ENCODE measurements at places on chromosomes 4 and X.

DNA sequence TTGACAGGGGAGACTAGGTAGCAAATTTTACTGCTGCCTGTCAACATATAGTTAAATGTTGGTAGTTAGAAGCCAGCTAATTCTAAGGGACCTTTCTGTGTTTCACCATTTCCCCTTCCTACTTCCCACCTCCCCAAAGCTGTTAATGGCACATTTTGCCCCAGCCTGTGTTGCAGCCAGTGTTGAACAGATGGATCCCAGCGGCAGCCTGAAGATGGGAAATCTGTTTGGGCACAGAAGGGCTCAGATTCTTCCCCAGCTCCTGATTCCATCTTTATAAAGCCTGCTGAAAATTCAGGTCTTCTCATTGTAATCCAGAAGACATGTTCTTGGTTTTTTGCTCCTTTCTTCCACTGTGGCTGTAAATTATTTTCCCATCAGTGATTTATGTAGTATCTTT is 89.0 kb downstream of the SPRY1 start:
- DNase-seq: no peak

DNA sequence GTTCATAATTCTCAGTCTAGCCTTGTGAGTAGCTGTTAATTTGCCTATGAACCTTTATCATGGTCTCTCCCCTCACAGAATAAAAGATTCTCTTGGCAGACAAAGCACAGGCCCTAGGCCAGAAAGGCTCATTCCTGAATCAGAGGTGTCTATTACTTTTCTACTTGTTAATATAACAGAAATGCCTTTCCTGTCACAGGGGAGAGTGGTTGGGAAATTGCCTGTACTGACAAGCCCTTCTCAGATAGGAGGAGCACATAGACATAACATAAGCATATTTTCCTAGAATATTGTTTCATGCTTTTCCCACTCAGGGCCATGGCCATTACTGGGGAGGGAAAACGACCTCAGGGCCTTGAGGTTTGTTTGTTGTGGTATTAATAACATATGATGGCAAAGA is 308.3 kb downstream of the BMPR1B start:
- DNase-seq: no peak

DNA sequence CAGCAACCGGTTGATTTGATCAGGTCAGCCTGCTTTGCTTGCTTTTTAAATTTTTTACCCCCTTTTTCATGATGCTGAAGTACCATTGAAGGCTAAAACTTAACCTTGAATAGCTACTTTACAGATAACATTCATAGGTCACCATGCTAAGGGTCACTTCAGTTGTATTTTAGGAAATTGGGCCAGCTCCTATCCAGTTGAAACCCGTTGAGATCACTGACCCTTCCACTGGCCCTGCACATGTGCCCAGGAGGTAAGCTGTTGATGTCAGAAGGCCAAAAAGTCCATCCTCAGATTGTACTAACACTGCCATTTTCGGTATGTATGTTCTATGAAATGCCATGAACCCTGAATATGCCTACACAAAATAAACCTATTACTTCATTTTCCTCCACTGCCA is 133.0 kb upstream of the FAT4 start:
- DNase-seq: no peak

DNA sequence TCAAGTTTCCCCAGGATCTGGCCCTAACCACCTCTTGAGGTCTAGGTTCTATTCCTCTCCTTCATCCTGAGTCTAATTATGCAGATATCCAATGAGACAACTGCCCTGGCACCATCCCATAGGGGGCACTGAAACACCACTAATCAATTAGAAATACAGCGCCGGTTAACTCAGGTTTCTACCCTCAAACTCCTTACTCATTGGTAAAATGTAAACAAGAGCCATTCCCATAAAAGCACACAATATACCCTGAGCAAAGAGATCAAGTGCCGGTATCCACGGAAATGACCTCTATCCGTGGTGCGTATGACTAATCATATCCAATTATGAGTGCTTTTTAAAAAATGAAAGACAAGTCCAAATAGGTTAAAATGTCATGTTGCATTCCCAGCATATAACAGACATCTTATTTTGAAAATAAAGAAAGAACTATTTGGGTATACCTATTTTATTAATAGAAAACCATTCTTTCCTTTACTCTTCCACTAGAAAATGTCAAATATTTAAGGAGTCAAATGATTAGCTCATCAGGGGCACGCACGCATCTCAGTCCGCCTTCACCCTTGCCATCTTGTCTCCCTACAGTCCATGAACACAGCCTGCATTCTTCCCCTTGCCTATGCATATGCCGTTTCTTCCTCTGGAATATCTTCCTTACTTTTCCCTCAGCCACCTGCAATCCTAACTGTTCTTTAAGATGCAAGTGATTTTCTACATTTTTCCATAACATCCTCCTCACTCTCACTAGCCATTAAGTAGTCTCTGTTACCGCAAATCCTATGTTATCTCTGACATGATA is 141.1 kb downstream of the MAML3 start:
- DNase-seq: no peak

DNA sequence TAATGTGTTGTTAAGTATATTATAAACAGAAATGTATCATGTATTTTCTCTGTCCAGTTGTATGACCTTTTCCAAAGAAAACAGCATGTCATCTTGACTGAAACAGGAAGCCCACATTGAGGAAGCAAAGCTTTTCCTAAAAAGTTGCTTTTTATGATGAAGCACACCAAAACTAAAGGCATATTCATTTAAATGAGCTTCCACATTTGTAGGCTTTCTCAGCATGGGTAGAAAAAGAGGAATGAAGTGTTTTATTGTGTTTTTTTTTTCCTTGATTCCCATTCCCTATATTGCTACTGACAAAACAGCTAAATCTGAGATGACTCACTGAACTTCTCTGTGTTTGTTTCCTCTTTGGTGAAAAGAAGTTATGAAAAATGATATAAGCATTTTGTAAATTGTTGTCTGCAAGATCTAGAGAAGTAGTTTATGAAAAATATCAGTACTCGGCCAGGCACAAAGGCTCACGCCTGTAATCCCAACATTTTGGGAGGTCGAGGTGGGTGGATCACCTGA is 32.5 kb upstream of the FRAS1 start:
- no peak for DNase-seq

GRCh38 chrX:71941776-71942175 is 31.1 kb downstream of the NHSL2 start:
- peak; percentile 83 for DNase-seq

- no peak for DNase-seq
These were observed 13.2 kb downstream of the CLNK start for GRCh38 chr4:10671366-10671765.

GRCh38 chr4:41878170-41878969 is 56.9 kb upstream of the TMEM33 start:
- DNase-seq: no peak

GRCh38 chr4:36304138-36304681 is 22.8 kb downstream of the DTHD1 start:
- DNase-seq: no peak

DNA sequence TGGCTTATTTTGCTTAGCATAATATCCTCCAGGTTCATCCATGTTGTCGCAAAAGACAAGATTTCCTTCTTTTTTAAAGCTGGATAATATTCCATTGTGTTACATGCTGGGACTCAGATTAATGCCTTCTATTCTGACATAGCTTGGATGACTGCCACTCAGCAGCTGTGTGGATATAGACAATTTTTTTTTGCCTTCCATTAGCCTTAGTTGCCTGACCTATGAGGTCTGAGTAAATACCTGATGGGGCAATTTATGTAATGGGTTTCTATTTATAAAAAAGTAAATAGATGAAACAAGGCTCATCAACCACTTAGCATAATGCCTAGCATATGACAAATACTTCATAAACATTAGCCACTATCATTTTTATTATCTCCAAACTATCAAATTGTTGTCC is 515.4 kb downstream of the ZNF674 start:
- no peak for DNase-seq

GRCh38 chrX:74207539-74207938 is 96.4 kb upstream of the ZCCHC13 start:
- DNase-seq: no peak

GRCh38 chr4:42655269-42655637 is 1.7 kb downstream of the ATP8A1 start:
- DNase-seq: no peak

DNA sequence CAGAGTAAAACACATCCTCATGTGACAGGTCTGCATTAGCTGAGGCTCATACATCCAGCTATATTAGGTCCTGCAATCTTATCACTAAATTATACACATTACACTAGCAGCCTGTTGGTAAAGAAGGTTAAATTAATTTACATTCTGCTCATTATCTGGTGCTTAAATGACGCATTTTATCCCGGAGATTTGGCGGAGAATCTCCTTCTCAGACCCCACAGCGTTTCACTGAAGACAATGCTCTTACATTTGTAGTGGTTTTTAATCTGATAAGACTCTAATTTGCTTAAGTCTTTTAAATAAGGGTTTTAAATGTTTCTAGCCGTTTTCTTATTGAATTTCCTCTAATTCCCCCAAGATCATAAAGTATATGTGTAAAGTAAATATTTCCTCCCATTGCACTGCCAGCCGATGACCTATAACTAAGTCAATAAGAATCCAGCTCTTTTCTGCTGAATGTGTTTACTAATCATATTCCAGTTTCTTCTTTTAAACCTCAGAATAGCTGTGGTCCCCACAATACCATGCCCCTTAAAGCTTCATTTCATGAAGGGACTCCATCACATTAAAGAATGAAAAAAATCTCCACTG is 2.1 kb upstream of the PITX2 start:
- no peak for DNase-seq

DNA sequence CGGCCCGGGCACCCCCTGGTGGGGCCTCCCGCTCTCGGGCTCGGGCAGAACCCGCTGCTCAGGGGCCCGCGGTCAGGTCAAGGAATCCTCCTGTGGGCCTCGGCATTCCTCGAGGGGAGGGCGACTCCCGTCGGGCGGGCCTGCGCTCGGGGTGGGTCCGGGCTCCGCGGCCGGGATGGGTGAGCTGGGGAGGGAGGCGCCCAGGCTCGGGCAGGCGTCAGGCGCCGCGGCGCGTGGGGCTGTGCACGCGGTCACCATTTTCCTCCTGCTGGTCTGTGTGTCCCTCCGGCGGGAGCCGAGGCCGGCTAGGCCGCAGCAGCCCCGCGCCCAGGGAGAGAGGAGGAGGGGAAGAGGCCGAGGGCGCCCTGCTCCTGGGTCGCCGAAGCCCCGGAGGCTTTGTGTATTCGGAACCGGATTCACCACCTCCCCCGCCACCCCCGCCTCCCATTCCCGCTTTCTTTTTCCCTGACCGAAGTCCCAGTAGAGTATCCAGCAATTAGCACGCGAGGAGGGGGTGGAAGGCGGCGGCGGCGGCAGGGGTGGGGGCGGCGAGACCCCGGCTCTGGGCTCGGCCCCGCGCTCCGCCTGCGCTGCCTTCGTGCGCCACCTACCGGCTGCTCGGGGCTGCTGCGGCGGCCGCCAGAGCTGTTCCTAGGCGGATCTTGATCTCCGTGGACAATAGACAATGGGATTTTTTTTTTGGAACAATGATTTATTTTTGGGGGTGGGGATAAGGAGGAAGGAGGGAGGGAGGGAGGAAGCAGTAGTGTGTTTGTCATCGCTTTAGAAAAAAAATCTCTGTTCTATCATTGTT is 99.0 kb upstream of the MAML3 start:
- no peak for DNase-seq

- no peak for DNase-seq
These were observed 17.8 kb downstream of the JADE1 start for GRCh38 chr4:128827296-128827695.

DNA sequence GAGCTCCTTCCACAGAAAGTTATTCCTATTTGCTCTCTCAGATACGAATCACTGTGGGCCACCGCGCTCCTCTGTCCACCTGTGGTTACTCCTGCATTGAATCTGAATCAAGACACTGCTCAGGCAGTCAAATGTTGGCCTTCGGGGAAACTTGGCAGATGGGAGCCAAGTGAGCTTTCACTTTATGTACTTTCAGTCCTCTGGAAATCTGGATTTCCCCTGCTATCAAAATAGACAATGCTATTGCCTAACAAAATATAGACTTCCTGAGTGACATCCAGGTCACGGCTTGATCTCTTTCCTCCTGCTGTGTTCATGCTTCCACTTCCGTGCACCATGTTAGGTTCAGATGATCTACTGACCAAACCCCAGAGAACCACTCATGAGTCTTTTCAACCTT is 43.8 kb downstream of the FHL1 start:
- DNase-seq: no peak

GRCh38 chr4:113639326-113639725 is 122.2 kb downstream of the CAMK2D start:
- DNase-seq: no peak

- no peak for DNase-seq
These were observed 1273.0 kb downstream of the RAPGEF2 start for GRCh38 chr4:160375772-160376452.

- DNase-seq: no peak
These were observed 14.1 kb downstream of the F9 start for GRCh38 chrX:139544591-139544990.

GRCh38 chr4:2792711-2793585 is at the start of gene SH3BP2:
Gene SH3BP2, plus strand, starts transcription at chr4:2793085. Its CDS starts 27,533 bp downstream, at chr4:2820618.
- no peak for DNase-seq

DNA sequence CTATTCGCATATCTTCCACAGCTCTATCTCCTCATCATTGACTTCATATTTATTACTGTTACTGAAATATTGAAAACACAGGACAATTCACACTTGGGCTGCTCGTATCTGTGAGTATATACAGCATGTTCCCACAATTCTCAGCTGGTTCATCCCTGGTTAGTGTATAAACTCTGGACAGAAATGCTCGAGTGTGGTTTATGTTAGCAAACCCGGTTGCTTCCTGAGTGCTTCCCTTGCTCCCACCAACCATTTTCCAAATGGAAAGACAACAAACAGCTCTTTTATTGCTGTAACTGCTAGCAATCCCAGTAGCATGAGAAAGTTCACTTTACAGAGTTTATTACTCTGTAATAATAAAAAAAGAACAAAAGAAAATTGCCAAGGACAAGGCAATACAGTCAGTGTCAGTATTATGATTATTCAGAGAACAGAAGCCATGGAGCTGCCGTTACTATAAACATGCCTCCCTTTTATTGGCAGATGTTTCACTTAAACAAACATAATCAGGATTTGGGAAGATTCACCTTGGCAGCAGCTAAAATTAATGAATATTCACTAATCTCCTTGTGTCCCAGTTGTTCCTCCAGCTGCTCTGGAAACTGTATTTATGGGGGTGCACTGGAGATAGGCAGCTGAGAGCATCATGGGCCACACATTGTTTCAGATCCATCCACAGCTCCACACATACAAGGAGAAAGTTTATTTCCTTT is 134.1 kb upstream of the GUCY1A1 start:
- DNase-seq: no peak

DNA sequence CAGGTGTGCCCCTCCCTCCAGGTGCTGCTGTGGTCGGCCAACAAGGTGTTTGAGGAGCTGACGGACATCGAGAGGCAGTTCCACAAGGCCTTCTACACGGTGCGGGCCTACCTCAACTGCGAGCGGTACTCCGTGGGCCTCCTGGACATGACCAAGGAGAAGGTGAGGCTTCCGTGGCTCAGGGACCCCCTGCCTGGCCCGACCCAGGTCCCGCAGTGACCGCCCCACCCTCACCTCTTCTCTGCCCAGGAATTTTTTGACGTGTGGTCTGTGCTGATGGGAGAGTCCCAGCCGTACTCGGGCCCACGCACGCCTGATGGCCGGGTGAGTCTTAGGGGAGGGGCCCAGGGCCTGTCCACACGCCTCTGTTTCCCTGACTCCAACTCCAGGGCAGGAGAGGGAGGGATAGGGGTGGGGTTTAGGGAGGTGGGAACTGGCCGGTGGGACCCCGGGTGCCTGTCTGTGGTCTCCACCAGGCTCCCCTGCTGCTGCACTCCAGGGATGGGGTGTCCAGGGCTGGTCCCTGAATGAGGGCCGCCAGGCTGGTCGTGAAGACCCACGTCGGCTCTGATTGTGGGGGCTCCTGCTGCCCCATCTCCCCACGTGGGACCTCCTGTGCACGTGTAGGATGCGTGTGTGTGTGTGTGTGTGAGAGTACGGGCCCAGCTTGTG is 20.1 kb downstream of the ATP5ME start:
- no peak for DNase-seq

- DNase-seq: no peak
These were observed 123.4 kb downstream of the FAM13A start for GRCh38 chr4:88933414-88934160.
